Thyroid gland (tissue), 4 donors: ENCODE measurements at places on chromosomes 2 and 18.

DNA sequence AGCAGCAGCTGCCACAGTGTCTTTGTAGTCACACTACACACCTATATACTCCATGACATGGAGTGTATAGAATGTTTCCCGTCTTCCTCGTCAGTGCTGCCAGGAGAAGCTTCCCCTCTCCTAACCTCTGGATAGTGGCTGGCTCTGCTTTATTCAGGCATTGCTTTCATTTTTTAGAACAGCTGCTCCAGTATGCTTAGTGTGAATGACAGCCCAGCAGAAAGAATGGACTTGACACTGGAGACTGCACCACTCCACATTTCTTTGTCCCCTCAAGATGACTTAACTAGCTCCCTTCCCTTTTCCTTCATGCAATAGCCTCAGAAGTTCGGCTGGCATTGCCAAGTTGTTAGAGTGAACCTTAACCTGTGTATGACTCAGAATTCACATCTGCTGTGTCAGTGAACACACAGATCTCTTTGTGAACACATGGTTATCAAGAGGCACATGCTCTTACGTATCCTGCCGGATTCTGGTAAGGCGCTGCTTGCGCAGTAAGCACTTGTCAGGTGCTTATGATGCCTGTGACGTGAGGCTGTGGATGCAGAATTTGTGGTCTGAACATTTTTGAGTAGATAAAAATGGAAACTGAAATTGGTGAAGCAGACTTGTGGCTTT is 73.9 kb downstream of the NEDD4L start:
- peak; percentile 65 for DNase-seq
- no peaks in the 10 kb centered on the region for H3K27me3 ChIP-seq
- peaks cover 14% of the 10 kb centered on the region for H3K4me1 ChIP-seq
- H3K27ac ChIP-seq = peak overlapping the region; percentile 38
- no peak overlapping the region for H3K4me3 ChIP-seq
- H3K36me3 ChIP-seq = no peaks in the 10 kb centered on the region

- DNase-seq = no peak
- H3K27ac ChIP-seq = no peak overlapping the region
Observed at GRCh38 chr2:118294063-118294462, 205.8 kb downstream of the INSIG2 start.

DNA sequence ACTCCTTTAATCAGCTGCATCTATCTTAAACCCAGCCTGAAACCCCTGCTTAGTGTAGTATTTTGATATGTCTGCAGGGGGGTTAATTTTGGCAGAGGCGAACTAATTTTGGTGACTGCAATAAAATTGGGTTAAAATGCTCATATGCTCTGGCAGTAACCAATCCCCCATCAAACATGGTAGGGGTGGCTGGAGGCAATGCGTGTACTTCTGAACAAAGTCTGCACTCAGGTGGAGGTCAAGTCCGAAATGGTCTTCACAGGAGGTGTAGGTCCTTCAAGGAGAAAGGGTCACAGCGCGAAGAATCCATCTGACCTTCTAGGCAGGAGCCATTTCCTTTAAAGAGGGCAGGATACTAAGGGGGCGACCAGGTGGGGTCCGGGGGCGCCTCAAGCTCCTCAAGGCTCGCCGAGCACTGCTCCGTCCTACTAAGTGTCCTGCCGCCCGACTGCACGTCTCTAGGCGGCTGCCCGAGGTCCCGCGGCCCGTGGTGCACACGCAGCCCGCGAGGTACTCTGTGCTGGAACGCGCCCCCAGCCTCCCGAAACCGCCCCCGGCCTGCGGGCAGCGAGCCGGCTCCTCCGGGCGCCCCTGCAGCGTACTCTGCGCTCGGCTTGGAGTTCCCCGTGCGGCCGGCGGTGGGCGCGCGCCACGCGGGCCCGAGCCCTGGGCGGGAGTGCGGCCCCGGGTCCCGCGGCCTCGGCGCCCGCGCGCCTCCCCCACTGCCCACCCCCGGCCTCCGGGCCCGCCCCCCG is 1.7 kb upstream of the LDLRAD4 start:
- H3K4me3 ChIP-seq = no peak overlapping the region
- H3K36me3 ChIP-seq = no peaks in the 10 kb centered on the region
- H3K27me3 ChIP-seq = no peaks in the 10 kb centered on the region
- DNase-seq = peak; percentile 58
- H3K4me1 ChIP-seq = peaks cover 35% of the 10 kb centered on the region

GRCh38 chr2:9985531-9986328 is 34.2 kb downstream of the GRHL1 start:
- no peaks in the 10 kb centered on the region for H3K27me3 ChIP-seq
- H3K4me1 ChIP-seq = no peaks in the 10 kb centered on the region
- H3K36me3 ChIP-seq = no peaks in the 10 kb centered on the region

GRCh38 chr2:99818842-99819241 is 323.5 kb downstream of the AFF3 start:
- H3K4me3 ChIP-seq = no peak overlapping the region
- H3K27me3 ChIP-seq = no peaks in the 10 kb centered on the region
- no peak for DNase-seq
- H3K36me3 ChIP-seq = no peaks in the 10 kb centered on the region

DNA sequence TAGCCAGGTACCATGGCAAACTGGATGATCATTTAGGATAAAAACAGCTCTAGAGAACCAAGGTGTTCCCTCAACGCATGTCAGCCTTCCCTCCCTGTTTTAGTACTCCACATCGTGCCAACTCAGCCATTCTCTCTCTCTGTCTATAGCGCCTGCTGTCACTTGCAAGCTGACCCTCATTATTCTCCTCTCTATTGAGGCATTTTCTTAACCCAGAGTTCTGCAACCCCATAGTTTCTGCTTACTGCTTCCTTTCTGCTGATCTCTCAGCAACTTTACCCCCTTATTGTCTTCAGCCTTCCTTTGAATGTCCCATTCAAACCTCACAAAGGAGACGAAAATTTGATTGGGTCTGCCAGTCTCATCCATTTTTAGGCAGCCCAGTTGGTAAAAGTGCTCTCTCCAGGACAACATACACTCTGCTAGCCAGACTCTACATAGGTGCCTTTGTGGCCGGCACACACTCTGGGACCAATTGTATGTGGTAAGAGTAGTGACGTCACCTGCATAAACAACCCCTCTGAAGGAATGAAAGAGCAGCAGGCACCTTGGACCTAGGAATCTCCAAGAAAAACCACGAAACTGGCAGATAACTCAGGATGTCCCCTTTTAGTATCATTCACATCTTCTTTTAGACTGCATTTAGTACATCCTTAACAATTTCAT is 367.2 kb upstream of the KCNH7 start:
- H3K36me3 ChIP-seq = no peaks in the 10 kb centered on the region
- DNase-seq = no peak
- no peak overlapping the region for H3K4me3 ChIP-seq

DNA sequence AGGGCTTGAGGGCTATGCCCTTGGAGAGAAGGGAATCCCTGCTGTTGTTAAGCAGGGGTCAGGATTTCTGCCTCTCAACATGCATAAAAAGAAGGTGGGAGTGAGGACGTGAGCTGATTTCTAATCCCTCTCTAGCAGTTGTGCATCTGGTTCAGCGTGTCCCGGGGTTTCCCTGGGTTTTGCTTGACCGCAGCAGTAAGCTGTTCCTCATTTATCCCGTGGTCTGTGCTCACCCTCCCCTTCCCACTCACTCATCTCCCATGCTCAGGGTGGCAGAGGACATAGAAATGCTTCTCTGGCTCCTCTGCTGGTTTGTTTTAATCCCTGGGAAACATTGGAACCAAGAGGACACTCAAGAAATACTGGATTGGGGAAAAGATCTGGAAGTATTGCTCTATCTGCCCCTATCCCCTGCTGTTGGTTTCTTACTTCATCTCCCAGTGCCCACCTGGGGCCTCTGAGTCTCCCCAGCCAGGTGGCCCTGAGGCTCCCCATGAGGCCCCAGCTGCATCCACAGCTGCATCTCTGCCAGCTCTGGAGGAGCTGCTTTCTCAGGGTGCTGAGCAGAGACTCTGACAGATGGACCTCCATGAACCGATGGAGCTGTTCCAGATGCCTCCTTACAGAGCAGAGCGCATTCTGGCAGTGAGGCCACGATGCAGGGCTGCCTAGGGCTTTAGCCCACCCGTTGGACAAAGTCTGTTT is 36.1 kb downstream of the TET3 start:
- H3K27me3 ChIP-seq = no peaks in the 10 kb centered on the region
- DNase-seq = no peak
- H3K4me3 ChIP-seq = no peak overlapping the region
- H3K4me1 ChIP-seq = no peaks in the 10 kb centered on the region
